Activated CD8-positive, alpha-beta memory T cell treated with anti-CD3 and anti-CD28 coated beads for 48 hours (primary cell): ENCODE measurements at places on chromosomes 16 and 17.

GRCh38 chr17:19454074-19454473 lies 43.0 kb downstream of the RNF112 start:
- DNase-seq = no peak

GRCh38 chr17:68581863-68582645 lies 19.1 kb downstream of the FAM20A start:
- no peak for DNase-seq

GRCh38 chr17:49910858-49911204 lies 58.2 kb upstream of the DLX4 start:
- DNase-seq = no peak

DNA sequence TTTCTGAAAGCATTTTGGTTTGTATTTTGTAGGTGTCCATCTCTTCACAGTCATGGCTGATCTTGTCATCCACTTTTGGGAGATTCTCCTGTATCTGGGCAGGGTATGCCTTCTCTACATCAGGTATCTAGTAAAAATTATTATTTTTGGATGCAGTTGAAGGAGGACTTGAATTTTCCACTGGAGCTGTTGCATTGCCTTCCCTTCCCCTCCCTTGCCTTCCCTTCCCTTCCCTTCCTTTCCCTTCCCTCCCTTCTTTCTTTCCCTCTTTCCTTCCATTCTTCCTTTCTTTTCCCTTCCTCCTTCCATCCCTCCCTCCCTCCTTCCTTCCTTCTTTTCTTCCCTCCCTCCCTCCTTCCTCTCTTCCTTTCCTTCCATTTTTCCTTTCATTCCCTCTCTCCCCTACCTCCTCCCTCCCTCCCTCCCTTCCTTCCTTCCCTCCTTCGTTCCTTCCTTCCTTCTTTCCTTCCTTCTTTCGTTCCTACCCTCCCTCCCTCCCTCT lies 33.8 kb upstream of the CPHXL start:
- DNase-seq = no peak

GRCh38 chr16:26985100-26986065 lies 81.3 kb upstream of the C16orf82 start:
- DNase-seq = no peak

GRCh38 chr16:59013930-59014329 lies 279.8 kb upstream of the GOT2 start:
- DNase-seq = no peak

GRCh38 chr16:46903255-46903905 lies 19.2 kb downstream of the GPT2 start:
- no peak for DNase-seq

- DNase-seq = no peak
These were observed 4.9 kb downstream of the SOX9 start for GRCh38 chr17:72125742-72126141.

- no peak for DNase-seq
These were observed 7.1 kb upstream of the SLC5A11 start for GRCh38 chr16:24838554-24839266.

DNA sequence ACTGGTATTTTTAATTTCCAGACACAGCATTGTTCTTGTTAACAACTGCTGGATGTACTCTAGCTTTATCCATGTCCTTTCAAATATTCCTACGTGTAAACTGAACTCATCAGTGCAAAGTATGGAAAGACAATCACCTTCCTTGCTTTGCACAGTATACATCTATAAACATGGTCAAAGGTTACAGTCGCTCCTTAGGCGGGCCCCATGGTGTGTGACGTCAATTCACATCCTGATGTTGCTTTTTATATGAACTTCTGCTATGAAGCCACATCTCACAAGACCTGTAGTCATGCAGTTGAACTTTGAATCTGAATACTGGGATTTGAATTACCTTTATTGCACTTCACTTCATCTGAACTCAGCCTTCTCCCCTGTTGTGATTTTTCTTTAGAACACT lies 447.6 kb upstream of the PSMD7 start:
- no peak for DNase-seq
